ENCODE measurements at places on chromosomes 4 and X.
A peak's percentile ranks its signal among the peaks of the same experiment; 100 is the strongest.

DNA sequence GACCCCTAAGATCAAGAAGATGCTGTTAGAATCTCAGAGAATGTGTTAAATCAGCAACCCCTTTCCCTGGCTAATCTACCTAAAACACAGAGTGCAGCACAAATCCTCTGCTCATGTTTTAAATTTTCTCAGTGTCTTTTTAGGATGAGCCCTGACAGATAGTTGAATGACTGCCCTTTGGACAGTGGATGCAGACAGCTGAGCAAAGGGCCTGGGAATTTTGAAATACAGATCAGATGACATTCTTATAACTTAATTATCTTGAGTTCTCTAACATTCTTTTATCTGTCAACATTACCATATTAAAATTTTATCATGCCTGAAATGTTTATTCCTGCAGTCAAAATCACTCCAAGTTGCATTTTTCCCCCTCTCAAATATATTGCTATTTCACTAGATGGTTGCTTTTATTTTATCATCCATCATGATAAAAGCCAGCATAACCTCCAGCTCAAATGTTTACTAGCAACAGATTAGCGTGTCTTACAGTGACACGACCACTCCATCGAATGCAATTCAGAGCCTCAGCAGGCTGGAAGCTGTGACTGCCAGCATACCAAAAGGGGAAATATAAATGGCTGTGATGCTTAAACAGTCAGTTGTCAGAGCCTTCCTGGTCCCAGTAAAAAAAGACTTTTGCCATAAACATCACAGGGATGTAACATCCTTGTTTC is 22.8 kb upstream of the ARHGAP24 start:
- DNase-seq = no peak

DNA sequence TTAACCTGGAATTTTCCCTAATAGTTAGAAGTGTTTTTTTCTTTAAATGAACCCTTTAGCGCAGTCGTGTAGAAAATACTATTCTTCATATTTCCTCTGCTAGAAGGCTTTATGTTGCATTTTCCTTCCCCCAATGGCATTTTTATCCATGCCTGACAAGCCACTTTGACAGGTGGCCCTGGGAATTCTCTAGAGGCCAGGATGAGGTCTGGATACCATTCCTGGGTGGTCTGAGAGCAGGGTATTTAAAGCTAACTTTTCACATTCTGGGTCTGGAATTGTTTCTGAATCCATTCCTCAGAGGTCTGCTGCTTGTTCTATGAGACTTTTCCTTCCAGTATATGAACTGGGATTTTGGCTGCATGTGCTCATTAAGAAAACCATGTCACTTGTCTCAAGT is 31.2 kb upstream of the PDGFRA start:
- no peak for DNase-seq

DNA sequence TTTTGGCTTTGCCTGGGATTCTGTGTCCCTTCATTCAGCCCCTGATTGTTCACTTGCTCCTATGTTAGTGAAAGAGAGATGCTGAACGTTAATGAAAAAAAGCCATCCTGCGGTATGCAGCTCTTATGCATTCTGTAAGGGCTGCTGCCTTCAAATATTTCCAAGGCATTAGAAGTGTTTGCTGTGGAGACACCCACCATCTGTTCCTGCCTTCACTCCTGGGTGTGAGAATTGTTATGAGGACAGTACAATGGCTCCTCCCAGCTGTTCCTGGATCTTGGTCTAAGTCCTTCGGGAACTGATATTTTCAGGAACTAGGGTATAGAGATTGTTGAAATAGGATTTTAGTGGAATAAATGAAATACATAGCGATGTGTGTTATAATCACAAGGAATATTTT is 427.1 kb upstream of the FAM47C start:
- no peak for DNase-seq

DNA sequence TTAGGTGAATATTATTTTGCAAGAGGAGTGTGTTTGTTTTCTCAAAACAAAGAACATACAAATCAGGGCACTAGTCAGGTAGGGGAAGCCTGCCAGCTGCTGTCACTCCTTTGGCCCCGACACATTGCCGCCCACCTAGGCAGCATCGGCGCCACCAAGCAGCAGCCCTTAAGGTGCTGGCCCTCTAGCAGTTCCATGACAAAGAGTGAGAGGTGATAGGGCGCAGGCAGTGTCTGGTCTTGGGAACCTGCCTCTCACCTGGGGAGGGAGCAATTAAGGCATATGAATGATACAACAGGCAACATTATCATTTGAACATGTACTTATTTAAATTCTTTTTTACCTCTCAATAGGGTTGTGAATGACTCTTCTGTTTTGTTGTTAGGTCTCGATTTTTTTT is 135.1 kb downstream of the PLS3 start:
- DNase-seq = no peak

DNA sequence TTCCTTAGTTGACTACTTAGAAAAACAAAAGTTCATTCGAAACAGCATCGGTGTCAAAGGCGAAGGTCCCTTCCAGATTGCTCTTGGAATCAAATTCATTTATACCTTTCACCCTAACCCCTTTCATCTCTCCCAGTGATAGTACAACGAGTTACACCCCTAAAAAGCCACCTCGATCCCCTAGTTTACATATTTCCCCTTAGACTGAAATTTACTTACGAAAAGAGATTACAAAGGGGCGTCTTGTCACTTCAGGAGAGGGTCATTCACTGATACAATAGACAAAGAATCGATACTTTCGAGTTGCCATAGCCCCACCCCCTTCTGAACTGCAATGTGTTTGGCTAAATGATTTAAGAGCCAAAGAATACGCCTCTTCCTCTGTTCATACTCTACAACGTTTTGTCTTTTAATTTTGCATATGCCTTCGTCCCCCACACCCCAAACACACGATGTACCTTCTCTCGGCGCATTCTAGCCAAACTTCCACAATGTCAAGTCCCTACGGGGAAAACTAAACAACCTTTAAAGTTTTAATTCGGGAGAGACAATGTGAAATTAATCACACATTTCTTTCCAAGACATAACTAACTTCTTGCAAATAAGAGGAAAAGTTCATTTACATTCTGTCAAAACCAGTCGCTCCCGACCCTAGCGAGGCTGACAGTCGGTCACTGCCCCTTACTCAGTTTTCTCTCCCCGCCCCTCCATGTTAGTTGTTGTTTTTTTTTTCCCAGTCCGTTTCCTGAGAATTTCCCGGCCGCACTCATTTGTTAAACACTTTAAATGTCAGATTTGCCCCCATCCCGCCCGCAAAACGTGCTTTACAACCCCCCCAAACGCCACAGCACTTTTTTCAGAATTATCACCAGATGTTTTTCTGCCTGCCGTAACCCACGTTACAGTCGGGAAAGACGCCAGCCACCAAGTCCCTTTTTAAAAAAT is 88.6 kb downstream of the HPRT1 start:
- no peak for DNase-seq

DNA sequence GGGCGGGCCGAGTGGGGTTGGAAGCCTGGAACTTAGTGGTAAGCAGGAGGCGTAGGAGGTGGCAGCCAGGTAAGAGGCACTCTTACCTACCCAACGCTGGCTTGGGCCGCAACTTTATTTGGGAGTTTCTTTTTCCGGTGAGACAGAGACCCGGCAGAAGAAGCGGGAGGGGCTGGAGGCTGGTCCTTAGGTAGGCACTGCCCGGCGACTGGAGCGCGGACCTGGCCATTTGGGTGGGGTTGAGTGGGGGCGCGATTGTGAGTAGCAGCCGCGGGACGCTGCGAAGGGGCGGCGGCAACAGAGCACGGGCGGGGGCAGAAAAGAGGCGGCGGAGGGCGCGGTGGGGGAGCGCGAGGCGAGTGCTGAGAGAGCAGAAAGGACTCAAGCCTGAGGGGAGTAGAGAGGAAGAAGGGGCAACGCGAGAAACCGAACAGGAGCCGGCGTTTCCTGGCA is 334 bp upstream of the POU4F2 start:
- DNase-seq = peak; percentile 60

- DNase-seq = peak; percentile 48
These were observed 499.8 kb downstream of the MID1IP1 start for GRCh38 chrX:39301036-39301435.

DNA sequence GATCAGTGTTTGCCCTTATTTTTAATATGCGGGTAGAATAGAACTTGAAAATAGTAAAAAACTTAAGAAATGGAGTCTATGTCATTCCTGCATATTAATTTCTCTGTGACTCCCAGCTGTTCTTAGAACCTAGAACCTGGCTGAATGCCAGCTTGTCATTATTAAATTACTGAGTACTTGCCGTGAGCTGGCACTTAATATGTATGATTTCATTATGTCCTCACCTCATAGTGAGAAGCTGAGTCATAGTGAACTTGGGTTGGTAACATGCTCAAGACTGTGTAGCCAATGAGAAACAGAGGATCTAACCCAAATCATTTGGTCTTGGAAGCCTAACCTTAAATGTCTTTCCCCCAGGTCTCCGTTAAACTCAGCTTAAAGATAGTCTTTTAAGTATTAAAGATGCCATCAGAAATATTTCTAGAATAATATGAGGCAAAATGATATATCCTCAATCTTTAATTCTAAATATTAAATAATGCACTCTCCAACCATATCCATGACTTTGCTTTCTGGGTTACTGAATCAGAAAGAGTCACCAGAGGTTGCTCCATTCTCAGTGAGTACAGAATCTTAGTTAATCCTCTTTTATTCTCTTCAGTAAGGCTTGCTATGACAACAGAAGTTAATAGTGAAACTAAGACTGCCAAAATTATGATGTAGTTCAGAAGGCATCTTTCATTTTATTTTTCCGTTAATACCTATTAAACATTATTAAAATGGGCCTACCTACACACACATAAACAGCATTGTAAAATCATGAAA is 58.6 kb upstream of the TLL1 start:
- no peak for DNase-seq

GRCh38 chrX:10900585-10901289 is 210.4 kb upstream of the HCCS start:
- DNase-seq = no peak

- no peak for DNase-seq
These were observed 1.1 kb downstream of the PCDH19 start for GRCh38 chrX:100408713-100409609.

Data from NCI-H2081 (cell line).